ENCODE measurements at places on chromosomes 2 and 18.

DNA sequence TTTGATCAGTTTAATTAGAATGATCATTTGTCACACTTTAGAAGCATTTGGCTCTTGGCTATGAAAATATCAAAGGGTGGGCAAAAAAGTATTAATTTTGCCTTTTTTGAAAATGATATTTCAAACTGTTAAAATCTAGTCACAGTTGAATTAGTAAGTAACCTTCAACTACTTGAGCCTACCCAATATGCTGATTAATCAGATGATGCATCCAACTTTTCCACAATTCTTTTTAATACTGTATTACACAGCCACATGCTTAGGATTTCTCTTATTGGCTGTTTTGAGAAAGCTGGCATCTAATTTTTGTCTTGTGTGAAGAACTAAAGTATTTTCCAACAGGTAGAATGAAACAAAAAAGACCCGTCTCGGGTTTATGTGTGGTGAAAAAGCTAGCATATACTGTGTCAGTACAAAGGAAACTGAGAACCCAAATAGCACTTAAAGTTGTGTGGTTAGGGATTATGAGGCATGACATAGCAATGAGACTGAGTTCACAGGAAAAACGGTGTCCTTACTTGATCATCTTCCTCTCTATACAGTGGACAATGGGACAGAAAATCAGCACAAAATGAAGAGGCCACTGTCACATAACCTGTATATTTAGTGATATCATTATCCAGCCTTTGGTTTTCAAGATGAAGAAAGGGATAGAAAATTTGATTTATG is 11.7 kb downstream of the OSBPL6 start:
- ATAC-seq, result no peak

DNA sequence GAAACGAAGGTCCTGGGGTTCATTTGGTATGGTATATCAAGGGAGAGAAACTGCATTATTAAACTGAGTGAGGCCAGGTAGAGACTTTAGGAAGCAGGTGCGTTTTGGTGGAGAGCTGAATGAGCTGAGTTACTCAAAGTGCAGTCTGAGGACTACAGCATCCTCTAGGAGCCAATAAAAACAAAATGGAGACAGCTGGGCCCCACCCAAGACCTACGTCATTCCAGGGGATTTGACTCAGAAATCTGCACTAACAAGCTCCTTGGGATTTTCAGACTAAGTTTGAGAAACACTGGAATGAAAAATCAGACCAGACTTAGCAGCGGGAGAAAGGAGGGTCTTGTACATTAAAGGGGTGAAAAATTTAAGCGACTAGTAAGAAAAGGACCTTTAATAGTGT is 131.5 kb downstream of the UXS1 start:
- ATAC-seq, result no peak

- no peak for ATAC-seq
These were observed 213.9 kb upstream of the ITGA4 start for GRCh38 chr2:181243319-181243718.

GRCh38 chr18:8805552-8805951 is 100.2 kb downstream of the MTCL1 start:
- ATAC-seq, result no peak

DNA sequence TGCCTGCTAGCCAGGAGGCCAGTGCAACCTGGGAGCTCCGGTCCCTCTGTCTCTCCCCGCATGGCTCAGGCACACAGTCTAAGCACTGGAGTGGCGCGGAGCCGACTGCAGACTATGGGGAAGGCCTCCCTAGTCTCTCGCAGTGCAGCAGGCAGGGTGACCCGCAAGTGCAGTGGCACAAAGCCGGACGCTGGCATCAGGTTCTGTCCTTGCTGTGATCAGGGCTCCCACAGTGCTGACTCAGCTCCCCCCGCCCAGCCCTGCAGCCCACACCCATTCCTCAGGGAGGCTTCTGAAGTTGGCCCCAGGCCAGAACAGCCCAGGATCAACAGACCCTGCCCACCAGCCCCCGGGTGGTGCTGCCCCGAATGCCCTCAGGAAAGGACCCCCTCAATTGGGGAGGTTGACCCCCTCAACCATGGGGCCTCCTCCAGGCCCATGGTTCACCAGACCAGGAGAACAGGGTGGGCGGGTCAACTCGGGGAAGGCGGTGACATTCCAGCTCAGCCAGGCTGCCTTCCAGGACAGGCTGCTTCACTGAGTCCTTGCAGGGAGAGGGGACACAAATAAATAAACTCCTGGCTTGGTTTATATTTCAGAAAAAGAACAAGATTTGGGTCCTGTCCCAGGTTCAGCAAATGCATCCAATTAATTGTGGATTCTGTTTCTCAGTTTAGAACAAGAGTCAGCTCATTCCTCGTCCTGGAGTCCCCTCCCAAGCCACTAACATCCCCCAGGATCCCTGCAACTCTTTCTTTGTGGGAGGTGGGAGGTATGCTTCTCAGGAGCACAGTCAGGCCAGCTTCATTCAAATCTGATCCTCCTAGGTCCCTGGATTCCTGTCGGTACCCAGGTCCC is 12.2 kb downstream of the BIN1 start:
- peak; percentile 61 for ATAC-seq

DNA sequence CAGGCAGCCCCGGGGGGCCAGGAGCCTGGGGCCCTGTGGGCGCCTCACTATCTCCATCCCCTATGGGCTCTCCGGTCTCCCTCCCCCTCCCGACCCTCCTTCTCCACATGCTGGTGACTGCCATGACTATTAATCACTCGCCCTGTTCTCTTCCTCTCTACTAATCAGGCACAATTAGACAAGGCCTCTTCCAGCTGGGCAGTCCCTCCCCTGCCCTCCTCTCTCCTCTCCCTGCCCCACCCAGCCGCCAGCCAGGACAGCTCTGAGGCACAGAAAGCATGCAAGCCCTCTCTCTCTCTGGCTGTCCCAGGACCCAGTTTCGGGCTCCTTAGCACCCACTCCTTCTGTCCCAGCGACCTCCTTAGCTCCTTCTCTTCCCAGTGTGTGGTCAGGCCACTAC is 5.8 kb downstream of the ASIC4 start:
- no peak for ATAC-seq

GRCh38 chr2:42199626-42200025 is 30.5 kb downstream of the EML4 start:
- no peak for ATAC-seq

GRCh38 chr2:67208887-67209500 is 188.1 kb upstream of the ETAA1 start:
- no peak for ATAC-seq

GRCh38 chr2:46241344-46241743 is 55.9 kb upstream of the EPAS1 start:
- ATAC-seq, result no peak

- ATAC-seq, result no peak
These were observed 201.6 kb downstream of the EN1 start for GRCh38 chr2:118645876-118646275.

DNA sequence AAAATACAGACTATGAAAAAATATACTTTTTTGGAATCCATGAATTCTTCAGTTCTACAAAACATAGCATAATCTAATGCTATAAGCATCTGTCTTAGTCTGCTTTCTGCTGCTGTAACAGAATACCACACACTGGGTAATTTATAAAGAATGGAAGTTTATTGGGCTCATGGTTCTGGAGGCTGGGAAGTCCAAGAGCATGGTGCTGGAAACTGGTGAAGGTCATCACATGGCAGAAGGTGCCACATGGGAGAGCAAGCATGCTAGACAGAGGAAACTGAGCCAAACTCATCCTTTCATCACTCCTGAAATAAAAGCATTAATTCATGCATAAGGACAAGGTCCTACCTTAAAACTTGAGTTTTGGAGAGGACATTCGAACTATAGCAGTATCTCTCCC is 26.6 kb upstream of the NOSTRIN start:
- no peak for ATAC-seq

DNA sequence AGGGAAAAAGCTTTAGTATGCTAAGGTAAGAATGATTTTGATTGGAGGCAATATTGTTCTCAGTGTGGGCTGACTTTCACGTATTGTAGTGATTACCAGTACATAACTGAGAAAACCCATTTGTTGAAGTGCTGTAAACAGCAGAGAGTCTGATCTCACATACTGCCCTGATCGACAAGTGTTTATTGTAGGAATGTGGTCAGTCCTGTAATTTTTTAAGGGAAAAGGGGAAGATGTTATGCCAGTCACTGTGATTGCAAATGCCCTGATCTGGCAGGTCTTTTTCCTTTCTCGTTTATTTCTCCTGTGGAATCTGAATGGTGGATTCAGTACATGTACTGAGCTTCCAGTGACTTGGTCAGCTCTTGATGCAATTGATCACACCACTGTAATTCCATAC is 11.5 kb downstream of the SPATS2L start:
- no peak for ATAC-seq

- ATAC-seq, result peak; percentile 73
These were observed 168.1 kb downstream of the TRIB2 start for GRCh38 chr2:12884713-12885282.

- ATAC-seq, result no peak
These were observed 360.8 kb downstream of the GRB14 start for GRCh38 chr2:164260506-164260905.

GRCh38 chr2:160407393-160408172 is 86.0 kb downstream of the RBMS1 start:
- ATAC-seq, result peak; percentile 90

DNA sequence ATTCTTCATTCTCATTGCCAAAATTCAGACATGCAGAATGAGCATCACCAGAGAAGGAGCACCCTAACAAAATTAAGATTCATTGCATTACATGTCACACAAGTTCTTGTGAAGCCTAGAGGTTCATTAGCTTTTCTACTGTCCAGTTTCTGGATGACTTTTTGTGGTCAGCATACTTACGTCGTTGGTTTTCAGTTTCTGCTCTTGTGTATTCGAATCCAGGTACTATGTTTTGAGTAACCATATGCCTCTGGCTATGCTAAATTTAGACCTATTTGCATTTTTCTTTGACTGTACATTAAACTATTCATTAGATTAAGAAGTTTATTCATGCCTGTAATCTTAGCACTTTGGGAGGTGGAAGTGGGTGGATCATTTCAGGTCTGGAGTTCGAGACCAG is 251.3 kb downstream of the PARD3B start:
- no peak for ATAC-seq

GRCh38 chr2:8525236-8525581 is 156.6 kb upstream of the ID2 start:
- ATAC-seq, result no peak

- ATAC-seq, result peak; percentile 95
These were observed at the start of gene PTPRM for GRCh38 chr18:7566567-7567473. Gene PTPRM (plus strand): TSS chr18:7567316. CDS start chr18:7567819, 503 bp downstream.

DNA sequence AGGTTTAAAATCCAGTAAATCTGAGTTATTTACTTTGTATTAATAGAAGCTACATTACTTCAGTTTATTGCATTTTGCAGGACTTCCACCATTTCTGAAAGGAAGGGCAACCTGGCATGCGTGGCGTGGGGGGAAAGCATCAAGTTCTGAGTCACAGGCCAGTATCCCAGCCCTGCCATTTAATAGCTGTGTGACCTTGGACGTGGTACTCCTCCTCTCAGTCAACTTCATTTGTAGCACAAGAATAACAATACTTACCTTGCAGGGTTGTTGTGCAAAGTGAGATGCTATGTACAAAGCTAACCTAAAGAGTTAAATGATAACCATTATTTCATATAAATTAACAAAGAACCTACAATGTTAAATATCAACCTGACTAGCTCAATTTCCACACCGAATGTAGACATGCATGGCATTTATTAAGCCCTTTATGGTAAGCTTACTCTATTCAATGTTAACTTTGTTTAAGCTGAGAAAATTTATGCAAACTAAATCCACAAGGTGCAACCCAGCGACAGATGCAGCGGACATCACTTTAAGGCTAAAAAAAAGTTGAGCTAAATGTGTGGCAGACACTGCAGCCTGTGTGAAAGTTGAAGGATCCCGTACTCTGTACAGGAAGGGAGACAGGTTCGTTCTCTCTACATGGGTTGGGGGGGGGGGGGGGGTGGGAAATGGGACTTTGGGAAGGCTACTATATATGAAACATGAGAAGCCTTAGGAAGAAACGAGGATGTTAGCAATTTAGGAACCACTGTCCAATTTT is 17.2 kb upstream of the STPG4 start:
- ATAC-seq, result no peak

- peak; percentile 22 for ATAC-seq
These were observed 16.8 kb upstream of the BOK start for GRCh38 chr2:241541564-241542277.

DNA sequence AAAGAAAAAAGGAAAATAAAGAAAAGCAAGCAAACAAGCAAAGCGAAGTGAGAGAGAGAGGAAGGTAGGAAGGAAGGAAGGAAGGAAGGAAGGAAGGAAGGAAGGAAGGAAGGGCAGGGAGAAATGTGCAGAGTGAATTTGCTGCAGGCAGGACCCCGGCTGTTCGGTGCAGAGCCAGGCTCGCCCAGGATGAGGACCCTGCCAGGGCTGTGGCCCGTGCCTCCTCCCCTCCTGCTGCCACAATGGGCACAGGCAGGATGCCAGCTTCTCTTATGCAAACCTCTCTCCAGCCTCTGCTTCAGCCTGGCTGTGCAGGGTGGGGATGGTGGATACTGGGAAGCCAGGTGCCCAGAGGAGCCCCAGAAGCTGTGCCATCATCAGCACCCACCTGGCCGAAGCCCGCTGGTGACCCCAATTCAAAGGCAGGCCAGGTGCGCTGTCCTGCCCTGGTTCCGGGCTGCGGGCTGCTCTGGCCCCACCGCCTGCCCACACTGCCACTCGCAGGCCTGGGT is 3.2 kb downstream of the GPR17 start:
- ATAC-seq, result no peak

- no peak for ATAC-seq
These were observed 454.5 kb downstream of the XIRP2 start for GRCh38 chr2:167342769-167343168.

- ATAC-seq, result no peak
These were observed 136.2 kb downstream of the LAMA3 start for GRCh38 chr18:23825496-23825895.

DNA sequence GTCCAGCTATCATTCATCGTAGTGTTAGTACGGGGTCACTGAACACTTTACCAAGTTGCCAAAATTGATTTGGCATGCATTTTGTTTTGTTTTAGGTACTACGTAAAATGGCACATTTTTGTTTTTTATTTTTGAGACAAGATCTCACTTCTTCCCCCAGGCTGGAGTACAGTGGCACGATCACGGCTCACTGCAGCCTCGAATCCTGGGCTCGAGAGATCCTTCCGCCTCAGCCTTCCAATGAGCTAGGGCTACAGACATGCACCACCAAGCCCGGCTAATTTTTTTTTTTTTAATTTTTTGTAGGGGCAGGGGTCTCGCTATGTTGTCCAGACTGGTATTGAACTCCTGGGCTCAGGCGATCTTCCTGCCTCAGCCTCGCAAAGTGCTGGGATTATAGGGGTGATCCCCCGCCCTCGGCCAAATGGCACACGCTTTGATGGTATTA is 786 bp downstream of the TAF1B start:
- no peak for ATAC-seq

DNA sequence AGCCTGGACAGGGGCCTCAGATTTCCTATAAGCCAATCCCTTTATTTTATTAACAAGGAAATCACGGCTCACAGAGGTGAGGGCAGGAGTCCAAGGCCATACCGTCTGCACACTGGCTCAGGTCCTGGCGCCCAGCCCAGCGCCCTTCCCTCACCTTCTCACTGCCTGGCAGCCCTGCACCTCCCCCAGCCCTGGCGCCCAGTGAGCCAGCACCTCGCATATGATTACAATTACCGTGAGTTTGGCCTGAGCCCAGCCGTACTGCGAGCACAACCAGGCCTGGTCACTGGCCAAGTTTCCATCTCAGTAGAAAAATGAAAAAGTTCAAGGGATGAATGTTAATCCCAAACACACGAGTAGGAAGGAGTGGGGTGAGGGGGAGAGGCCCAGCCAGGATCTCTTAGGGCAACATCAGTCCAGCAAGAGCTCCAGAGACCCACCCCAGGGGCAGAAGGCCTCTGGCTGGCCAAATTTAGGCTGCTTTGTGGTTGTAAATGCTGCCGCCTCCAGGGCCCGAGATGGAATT is 68.4 kb downstream of the MCFD2 start:
- peak; percentile 89 for ATAC-seq

GRCh38 chr18:13382954-13383827 is 164.6 kb downstream of the LDLRAD4 start:
- no peak for ATAC-seq
